ENCODE measurements at places on chromosomes 7 and 10.

GRCh38 chr10:17910125-17910789 is 41.5 kb upstream of the SLC39A12 start:
- peak; percentile 49 for DNase-seq

GRCh38 chr7:157947504-157947903 is 610.7 kb downstream of the DNAJB6 start:
- no peak for DNase-seq

- no peak for DNase-seq
Observed at GRCh38 chr10:12473491-12473890, 124.1 kb downstream of the CAMK1D start.

DNA sequence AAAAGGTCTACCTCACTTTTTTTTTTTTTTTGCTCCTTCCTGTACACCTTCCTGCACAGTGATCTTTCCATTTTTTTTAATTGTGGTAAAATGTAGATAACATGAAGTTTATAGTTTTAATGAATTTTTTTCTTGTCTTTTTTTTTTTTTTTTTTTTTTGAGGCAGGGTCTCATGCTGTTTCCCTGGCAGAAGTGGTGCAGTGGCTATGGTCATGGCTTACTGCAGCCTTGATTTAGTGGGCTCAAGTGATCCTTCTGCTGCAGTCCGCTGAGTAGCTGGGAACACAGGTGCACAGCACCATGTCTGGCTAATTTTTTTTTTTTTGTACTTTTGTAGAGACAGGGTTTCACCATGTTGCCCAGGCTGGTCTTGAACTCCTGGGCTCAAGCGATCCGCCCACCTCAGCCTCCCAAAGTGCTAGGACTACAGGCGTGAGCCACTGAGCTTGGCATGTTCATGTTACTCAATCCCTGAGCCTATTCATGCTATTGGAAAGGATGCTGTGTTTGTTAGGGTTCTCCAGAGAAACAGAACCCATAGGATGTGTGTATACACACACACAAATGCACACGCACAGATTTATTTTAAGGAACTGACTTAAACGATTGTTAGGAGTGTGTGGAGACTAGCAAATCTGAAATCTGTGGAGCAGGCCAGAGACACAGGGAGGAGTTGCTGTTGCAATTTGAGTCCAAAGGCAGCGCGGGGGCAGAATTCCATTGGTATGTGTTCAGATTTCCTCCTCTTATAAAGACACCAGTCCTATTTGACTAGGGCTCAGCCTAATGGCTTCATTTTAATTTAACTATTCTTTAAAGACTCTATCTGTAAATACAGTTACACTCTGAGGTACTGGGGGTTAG is 29.1 kb downstream of the GALNT11 start:
- DNase-seq, result peak; percentile 70

- no peak for DNase-seq
Observed at GRCh38 chr7:89377219-89377618, 581.7 kb upstream of the TEX47 start.

- no peak for DNase-seq
Observed at GRCh38 chr7:82699773-82700186, 256.2 kb upstream of the CACNA2D1 start.

DNA sequence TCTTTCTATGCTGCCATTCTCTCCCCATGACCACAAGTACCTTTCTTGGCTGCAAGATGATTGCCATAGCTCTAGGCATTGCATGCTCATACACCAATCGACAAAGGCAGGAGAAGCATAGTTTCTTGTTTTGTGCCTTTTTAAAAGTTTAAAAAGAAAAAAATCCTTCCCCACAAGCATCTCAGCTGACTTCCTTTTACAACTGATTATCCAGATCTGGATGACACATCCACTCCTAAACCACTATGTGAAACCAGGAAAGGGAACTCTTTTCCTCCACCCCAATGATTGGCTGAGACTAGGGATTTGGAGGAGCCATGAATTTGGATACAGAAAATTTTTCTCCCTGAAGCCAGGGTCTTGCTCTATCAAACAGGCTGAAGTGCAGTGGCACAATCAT is 14.5 kb upstream of the LRRC4 start:
- DNase-seq, result no peak

GRCh38 chr10:57699944-57700343 is 567.8 kb downstream of the IPMK start:
- peak; percentile 27 for DNase-seq

- no peak for DNase-seq
Observed at GRCh38 chr10:34580643-34581042, 234.5 kb downstream of the PARD3 start.

GRCh38 chr10:89351780-89352597 is 24.2 kb downstream of the IFIT3 start:
- DNase-seq, result peak; percentile 96

DNA sequence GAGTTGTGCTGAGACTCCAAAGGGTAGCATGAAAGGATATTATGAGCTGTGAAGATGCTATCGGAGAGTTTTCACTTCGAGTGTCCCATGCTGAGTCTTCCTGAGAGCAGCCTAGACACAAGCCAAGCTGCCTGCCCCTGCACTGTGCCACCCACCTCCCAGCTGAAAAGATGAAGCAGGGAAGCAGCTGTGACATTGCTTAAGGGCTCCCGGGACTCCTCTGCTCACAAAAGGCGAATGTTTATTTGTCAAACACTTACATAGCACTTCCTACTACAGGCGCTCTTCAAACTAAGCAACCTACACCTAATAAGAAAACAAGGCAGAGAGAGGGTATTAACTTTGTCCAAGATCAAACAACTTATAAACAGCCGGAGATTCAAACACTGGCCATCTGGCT is 95.6 kb downstream of the OSBPL3 start:
- DNase-seq, result no peak

GRCh38 chr7:106054156-106054910 is 57.8 kb downstream of the SYPL1 start:
- no peak for DNase-seq

DNA sequence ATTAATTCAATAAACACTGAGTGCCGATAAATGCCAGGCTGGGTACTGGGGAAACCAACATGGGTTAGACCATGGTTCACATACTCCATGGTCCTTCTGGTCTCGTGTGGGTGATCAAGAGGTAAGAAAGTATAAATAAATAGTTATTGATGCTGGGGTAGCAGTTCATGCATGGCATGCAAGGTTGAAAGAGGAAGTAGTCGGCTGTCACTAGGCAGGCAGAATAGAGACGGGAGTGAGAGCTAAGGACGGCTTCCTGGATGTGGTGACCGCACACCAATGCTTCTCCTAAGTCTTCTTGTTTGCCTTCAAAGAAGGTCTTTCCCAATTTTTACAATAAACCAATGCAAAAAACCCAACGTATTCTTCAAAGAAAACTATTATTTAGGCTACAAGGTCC is 208.6 kb downstream of the ADAM12 start:
- DNase-seq, result no peak

GRCh38 chr10:96671211-96671890 is 49.0 kb downstream of the PIK3AP1 start:
- DNase-seq, result no peak

GRCh38 chr7:32537760-32538159 is 42.5 kb downstream of the AVL9 start:
- no peak for DNase-seq

DNA sequence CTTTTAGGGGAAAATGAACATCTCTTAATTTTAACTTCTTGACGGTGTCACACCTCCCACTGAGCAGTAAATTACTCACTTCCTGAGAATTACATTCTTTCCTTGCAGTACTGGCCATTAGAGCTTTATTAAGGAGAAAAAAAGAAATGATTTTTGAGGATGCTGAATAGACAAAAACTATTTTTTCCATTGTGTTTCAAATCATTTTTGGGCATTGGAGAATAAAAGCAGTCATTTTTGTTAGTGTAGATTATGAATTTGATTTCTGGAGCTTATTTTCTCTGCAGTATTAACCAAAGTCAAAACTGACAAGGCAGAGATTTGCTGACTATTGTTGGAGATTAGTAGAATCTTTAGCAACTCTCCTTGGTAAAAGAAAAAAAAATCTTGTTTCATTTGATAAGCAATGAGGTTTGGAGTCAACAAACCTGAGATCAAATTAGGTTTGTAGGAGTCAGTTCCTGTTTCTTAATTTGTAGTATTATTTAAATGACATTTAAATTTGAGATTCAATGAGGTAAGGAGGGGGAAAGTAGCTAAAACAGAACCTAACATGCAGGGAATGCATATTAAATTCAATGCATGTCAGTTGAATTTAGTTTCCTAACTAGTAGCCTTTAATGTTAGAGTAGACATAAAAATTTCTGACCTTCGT is 70.6 kb downstream of the AP3M1 start:
- no peak for DNase-seq

DNA sequence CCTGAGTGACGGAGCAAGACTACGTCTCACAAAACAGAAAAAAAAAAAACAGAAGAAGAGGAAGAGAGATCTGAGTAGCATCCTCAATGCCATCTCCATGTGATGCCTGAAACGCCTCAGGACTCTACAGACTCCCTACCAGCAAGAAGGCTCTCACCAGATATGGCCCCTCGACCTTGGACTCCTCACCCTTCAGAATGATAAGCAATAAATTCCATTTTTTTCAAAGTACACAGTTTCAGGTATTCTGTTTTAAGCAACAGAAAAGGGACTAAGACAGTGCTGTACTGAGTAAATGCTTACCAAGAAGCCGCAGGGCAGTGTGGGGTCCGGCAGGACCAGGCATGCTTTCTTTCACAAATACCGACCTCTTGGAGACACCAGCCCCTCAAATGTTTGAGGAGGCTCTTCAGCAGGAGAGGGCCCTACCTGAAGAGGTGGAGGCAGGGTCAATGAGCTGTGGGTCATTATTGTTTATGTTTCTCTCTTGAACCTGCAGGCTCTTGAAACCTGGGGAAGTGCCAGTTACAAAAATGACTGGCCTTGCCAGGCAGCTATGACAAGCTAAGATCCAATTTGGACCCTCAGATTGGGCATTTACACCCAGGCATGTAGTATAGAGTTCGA is 204.1 kb upstream of the LYZL1 start:
- DNase-seq, result no peak

DNA sequence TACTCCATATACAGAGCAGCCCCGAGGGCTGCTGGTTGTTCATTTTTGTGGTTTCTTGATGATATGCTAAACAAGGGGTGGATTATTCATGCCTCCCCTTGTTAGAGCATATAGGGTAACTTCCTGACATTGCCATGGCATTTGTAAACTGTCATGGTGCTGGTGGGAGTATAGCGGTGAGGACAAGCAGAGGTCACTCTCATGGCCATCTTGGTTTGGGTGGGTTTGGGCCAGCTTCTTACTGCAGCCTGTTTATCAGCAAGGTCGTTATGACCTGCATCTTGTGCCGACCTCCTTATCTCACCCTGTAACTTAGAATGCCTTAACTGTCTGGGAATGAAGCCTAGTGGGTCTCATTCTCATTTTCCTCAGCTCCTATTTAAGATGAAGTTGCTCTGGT is 31.3 kb downstream of the GNAT3 start:
- peak; percentile 13 for DNase-seq

- DNase-seq, result peak; percentile 78
Observed at GRCh38 chr7:138875794-138876193, 77.8 kb upstream of the ATP6V0A4 start.

DNA sequence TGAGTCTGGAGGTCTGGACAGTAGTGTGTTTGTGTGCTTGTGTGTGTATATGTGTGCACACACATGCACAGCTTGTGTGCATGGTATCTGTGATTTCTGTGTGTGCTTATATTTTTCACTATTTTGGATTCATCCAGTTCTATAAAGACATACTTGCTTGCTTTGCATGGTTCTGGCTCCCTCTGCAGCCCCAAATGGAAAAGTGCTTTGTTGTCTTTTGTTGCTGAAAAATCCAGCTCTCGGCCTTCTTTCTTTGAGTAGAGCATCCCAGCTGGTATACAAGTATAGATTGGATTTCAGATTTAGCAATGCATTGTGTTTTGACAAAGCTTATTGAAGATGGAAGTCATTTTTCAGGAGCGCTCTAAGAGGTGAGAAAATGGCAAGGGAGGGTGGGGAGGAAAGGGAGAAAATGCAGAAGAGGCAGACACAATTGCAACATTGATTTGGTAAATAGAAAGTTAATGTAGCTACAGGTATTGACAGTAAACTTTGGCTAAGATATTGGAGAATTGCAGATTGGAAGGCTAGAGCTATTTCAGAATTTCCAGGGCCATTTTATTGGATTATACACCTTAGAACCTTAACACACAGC is 333.9 kb downstream of the AUTS2 start:
- DNase-seq, result peak; percentile 23

GRCh38 chr10:127456122-127456521 is 93.0 kb upstream of the NPS start:
- no peak for DNase-seq

GRCh38 chr10:120803972-120804371 is 47.2 kb upstream of the WDR11 start:
- DNase-seq, result no peak

- DNase-seq, result no peak
Observed at GRCh38 chr7:108284349-108285002, 154.3 kb upstream of the LAMB4 start.

- peak; percentile 22 for DNase-seq
Observed at GRCh38 chr7:37089972-37090371, 358.7 kb downstream of the ELMO1 start.

DNA sequence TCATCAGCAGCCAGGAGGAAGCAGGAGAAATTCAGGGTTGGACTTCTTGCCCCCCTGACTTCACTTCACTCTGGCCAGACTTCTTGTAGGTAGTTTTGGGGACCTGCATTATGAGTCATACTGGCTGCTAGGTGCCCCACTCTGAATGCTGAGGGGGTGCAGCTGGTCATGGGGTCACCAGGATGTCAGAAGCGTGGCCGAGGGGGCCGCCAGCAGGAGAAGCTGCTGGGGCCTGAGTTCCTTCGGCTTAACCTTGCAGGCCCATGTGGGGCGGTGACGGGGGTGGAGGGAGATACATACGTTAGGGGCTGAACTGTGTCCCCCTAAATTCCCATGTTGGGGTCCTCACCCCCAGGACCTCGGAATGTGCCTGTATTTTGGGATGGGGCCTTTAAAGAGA is 18.2 kb downstream of the UNCX start:
- no peak for DNase-seq

GRCh38 chr10:22573820-22574569 is 140.4 kb downstream of the PIP4K2A start:
- DNase-seq, result peak; percentile 53

DNA sequence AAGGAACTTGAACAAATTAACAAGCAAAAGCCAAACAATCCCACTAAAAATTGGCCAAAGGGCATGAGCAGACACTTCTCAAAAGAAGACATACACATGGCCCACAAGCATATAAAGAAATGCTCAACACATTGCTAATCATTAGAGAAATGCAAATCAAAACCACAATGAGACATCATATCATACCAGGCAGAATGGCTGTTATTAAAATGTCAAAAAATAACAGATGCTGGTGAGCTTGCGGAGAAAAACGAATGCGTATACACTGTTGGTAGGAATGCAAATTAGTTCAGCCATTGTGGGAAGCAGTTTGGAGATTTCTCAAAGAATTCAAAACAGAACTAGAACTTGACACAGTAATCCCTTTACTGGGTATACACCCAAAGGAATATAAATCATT is 311.7 kb upstream of the HPS1 start:
- DNase-seq, result peak; percentile 71

Data from fibroblast of villous mesenchyme (primary cell).